ENCODE measurements at places on chromosomes 16 and 17.

- DNase-seq, result no peak
Observed at GRCh38 chr16:6068063-6068462, 970.5 kb upstream of the EEF2KMT start.

GRCh38 chr16:68644715-68645493 lies at the start of gene CDH3:
TSS of gene CDH3 (plus strand) at chr16:68645310. CDS start at chr16:68645380, 70 bp downstream.
- peak; percentile 73 for DNase-seq

DNA sequence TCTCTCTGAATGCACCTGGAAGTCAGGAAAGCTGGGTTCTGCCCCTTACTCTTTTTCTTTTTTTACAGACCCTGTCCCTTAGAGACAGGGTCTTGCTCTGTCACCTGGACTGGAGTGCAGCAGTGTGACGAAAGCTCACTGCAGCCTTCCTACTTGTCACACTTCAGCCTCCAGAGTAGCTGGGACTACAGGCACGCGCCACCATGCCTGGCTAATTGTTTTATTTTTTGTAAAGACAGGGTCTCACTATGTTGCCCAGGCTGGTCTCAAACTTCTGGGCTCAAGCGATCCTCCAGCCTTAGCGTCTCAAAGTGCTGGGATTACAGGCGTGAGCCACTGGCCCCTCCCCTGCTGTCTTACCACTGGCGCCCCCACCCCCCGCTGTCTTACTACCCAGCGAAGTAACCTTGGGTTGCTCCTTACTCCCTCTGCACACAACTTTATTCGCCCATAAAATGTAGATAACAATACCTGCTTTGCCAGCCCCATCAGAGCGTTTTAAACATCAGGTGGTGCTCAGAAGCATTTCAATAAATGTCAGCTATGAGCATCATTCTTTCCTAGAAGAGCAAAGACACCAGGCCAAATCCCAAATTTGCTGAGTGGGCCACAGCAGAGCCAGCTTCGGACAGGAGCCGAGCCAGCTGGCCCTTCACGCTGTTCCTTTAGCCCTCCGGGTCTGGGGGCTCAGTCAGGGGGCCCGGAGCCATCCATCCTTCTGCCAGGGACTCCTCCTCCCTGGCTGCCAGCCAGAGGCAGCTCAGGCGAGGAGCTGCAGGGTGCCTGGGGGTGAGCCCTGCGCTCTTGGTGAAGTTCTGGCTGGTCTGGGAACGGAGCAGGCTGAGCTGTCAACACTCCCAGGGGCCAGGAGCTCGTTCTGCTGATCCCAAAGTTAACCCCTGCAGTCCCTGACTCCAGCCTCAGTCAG lies 24.4 kb downstream of the SRL start:
- peak; percentile 36 for DNase-seq

- peak; percentile 93 for DNase-seq
Observed at GRCh38 chr17:7989781-7990655, 12.4 kb upstream of the GUCY2D start.

GRCh38 chr17:14294876-14295275 lies 6.0 kb upstream of the HS3ST3B1 start:
- no peak for DNase-seq

DNA sequence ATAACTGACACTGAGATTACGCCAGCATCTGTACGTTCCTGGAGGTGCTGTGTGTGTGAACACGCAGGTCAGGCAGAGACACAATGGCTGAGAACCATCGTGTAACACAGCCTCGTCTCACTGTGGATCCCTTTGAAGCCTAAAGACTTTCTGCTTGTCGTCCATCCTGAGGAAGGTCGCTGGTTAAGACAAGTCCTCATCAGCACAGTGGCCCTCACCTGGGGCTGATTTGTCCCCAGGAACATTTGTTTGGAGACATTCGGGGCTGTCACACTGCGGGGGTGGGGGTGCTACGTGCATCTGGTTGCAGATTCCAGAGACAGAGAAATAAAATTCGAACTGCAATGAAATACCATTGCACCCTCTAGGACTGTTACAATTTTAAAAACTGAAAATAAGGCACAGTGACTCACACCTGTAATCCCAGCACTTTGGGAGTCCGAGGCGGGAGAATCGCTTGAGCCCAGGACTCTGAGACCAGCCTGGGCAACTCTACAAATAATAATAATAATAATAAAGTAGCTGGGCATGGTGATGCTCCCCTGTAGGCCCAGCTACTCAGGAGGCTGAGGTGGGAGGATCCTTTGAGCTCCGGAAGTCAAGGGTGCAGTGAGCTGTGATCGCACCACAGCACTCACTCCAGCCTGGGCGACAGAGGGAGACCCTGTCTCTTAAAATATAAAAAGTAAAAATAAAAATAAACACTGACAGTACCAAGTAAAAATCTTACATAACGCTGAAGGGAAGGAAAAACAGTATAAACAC lies 112.0 kb upstream of the METRNL start:
- no peak for DNase-seq

GRCh38 chr17:50961282-50962220 lies 95.4 kb upstream of the TOB1 start:
- DNase-seq, result no peak

DNA sequence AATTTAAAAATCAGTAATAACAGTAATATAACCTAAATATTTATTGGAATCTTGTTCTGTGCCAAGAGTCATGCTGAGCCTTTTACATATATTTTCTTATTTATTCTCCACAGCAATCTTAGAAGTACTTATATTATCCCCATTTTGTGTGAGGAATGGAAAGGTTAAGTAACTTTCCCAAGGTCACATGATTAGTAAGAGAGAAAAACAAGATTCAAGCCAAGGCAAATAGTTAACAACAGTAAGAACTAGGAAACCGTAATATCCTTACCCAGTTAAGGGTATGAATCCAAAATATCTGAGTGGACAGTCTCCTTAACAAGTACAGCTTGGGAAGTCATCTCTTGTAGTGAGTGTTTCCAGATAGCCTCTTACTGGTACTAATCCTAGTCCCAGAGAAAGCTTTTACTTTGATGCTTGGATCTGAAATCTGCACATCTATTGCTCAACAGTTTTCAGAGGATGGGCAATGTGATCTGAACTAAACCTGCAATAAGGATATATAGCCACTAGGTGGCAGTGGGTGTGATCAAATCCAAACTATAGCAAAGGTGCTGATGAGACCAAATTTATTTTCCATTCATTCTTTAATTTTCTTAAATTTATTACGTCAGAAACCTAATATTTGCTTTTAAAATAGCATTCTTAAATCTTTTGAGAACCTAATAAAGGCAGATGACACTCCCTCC lies 23.3 kb downstream of the SHISA6 start:
- no peak for DNase-seq

- no peak for DNase-seq
Observed at GRCh38 chr16:54373534-54374520, 87.2 kb upstream of the IRX3 start.
